ENCODE measurements at places on chromosomes 3 and 15. TPM values are rescaled to one million over a fixed set of nuclear protein-coding genes. Genes with fewer than 3 reads are reported as not detected.

ITIH4 gene
- 3.4 TPM for total RNA-seq

LSAMP gene
- total RNA-seq = 0.66 TPM

- no peaks in the 10 kb centered on the region for H3K36me3 ChIP-seq
- H3K4me1 ChIP-seq = no peaks in the 10 kb centered on the region
- H3K27me3 ChIP-seq = no peaks in the 10 kb centered on the region
- no peak overlapping the region for H3K4me3 ChIP-seq
- no peak overlapping the region for H3K27ac ChIP-seq
These were observed 2.9 kb downstream of the HDDC3 start for GRCh38 chr15:90929246-90930019.

GRCh38 chr3:134659391-134660045 is 8.7 kb upstream of the KY start:
- H3K4me1 ChIP-seq = no peaks in the 10 kb centered on the region
- H3K27me3 ChIP-seq = peaks cover 8% of the 10 kb centered on the region
- H3K27ac ChIP-seq = no peak overlapping the region
- H3K4me3 ChIP-seq = no peak overlapping the region
- peak; percentile 15 for DNase-seq

- no peak overlapping the region for H3K27ac ChIP-seq
- H3K36me3 ChIP-seq = no peaks in the 10 kb centered on the region
- DNase-seq = peak; percentile 46
- H3K4me3 ChIP-seq = no peak overlapping the region
These were observed 35.7 kb upstream of the ZNF770 start for GRCh38 chr15:35023804-35024203.

DNA sequence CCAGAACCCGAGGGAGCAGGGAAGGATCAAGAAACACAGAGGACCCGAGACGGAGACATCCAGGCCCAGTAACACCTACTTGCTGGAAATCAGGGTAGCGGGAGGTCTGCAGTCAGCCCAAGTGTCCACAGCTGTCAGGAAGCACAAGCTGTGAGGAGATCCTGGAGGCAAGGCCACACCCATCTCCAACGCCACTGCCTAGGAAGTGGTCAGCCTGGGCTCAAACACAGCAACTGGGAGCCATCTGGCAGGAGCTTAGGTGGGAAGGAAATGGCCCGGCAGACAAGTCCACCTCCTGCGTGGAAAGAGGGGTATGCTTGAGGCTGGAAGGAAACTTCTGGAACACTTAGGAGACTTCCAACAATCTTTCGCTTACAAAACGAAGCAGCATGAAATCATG is 407.1 kb downstream of the VPS13C start:
- DNase-seq = peak; percentile 41
- H3K27me3 ChIP-seq = no peaks in the 10 kb centered on the region
- H3K36me3 ChIP-seq = no peaks in the 10 kb centered on the region
- no peak overlapping the region for H3K27ac ChIP-seq

EIF1B gene
- 133 TPM for total RNA-seq

GRCh38 chr3:46953234-46954010 is 23.1 kb downstream of the CCDC12 start:
- no peak overlapping the region for H3K4me3 ChIP-seq
- no peak overlapping the region for H3K27ac ChIP-seq
- no peaks in the 10 kb centered on the region for H3K36me3 ChIP-seq
- DNase-seq = no peak
- H3K4me1 ChIP-seq = peaks cover 9% of the 10 kb centered on the region

DNA sequence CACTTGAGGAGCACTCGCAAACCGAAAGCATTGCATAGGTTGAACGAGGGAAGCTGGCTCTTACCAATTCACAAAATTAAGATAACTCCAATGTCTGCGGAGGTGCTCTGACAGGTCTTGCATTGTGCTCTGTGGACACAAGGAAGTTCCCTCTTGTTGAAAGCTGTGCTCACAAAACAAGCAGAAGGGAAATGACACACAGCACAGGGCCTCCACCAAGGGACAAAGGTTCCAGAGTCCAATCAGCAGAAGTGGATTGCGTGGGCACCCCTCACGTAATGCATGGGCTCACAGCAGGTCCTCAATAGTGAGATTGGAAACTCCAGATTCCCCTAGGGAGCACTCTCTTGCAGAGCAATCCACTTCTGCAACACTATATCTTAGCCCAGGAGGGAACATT is 89.9 kb downstream of the ATP10A start:
- H3K27ac ChIP-seq = no peak overlapping the region
- H3K4me1 ChIP-seq = peaks cover 6% of the 10 kb centered on the region
- DNase-seq = no peak
- no peak overlapping the region for H3K4me3 ChIP-seq
- no peaks in the 10 kb centered on the region for H3K36me3 ChIP-seq
- H3K27me3 ChIP-seq = no peaks in the 10 kb centered on the region

GRCh38 chr3:80550174-80550573 is 782.4 kb upstream of the ROBO1 start:
- no peak for DNase-seq
- H3K4me1 ChIP-seq = no peaks in the 10 kb centered on the region
- no peaks in the 10 kb centered on the region for H3K36me3 ChIP-seq
- no peaks in the 10 kb centered on the region for H3K27me3 ChIP-seq
- H3K27ac ChIP-seq = no peak overlapping the region

- DNase-seq = peak; percentile 81
- H3K4me3 ChIP-seq = peak overlapping the region; percentile 31
- no peaks in the 10 kb centered on the region for H3K36me3 ChIP-seq
- H3K27ac ChIP-seq = no peak overlapping the region
- H3K4me1 ChIP-seq = peaks cover 10% of the 10 kb centered on the region
- H3K27me3 ChIP-seq = no peaks in the 10 kb centered on the region
These were observed 151.3 kb downstream of the XXYLT1 start for GRCh38 chr3:195119461-195120266.

- no peaks in the 10 kb centered on the region for H3K36me3 ChIP-seq
- H3K27ac ChIP-seq = no peak overlapping the region
- no peak overlapping the region for H3K4me3 ChIP-seq
These were observed 43.2 kb upstream of the FAM107A start for GRCh38 chr3:58620421-58620820.

IFT80 gene
- 22.6 TPM for total RNA-seq

GRCh38 chr3:140440446-140440845 is 237.4 kb upstream of the TRIM42 start:
- H3K4me1 ChIP-seq = no peaks in the 10 kb centered on the region
- no peak overlapping the region for H3K4me3 ChIP-seq
- H3K36me3 ChIP-seq = no peaks in the 10 kb centered on the region

OSTN gene
- 0.09 TPM for total RNA-seq

ACP3 gene
- total RNA-seq = 0.17 TPM

CPNE9 gene
- total RNA-seq = 3.8 TPM

- no peak overlapping the region for H3K4me3 ChIP-seq
- H3K36me3 ChIP-seq = peaks cover 15% of the 10 kb centered on the region
- H3K4me1 ChIP-seq = peaks cover 12% of the 10 kb centered on the region
These were observed 149.8 kb downstream of the APBA2 start for GRCh38 chr15:29035336-29036285.

TLNRD1 gene
- 19.3 TPM for total RNA-seq

AZI2 gene
- total RNA-seq = 36.7 TPM

DNA sequence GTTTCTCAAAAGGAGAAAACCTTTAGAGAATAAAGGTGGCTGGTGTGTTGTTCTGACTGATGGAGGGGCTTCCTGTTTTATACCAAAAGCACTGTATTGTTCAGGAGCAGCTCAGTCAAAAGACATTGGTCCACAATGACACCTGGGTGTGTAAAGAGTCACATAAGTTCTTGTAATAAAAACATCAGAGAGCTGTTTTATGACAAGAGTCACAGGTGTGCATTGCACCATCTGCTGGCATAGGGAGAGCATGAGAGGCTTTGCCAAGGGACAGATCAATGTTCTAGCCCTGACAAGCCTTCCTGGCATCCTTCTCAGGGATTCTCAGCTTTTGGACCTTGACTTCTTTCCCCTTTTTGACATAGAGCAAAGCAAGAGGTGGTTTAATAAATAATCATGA is 20.4 kb downstream of the ARPP21 start:
- H3K4me3 ChIP-seq = no peak overlapping the region
- no peak overlapping the region for H3K27ac ChIP-seq
- H3K4me1 ChIP-seq = no peaks in the 10 kb centered on the region
- H3K36me3 ChIP-seq = no peaks in the 10 kb centered on the region

SAMMSON gene
- not detected for total RNA-seq

DGKG gene
- not detected for total RNA-seq

DNA sequence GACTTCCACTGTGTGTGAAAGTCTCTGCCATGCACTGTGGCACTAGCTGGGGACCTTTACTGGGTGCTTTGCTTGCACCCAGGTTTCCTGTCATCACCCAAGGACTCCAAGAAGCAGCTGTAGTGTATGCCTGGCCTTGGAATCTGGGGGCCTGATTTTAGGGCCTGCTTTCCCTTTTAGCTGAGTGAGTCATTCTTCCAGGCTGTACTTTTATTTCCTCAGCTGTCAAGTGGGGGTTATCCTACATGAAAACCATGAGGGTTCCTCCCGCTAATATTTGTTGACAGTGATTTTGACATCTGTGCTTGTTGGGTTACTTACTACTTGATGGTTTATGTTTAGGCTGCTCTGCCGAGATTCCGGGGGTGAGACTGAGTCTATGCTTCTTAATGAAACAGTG is 18.5 kb downstream of the GORASP1 start:
- no peak overlapping the region for H3K4me3 ChIP-seq
- H3K4me1 ChIP-seq = no peaks in the 10 kb centered on the region
- H3K27ac ChIP-seq = no peak overlapping the region
- peaks cover 15% of the 10 kb centered on the region for H3K36me3 ChIP-seq
- no peak for DNase-seq
- no peaks in the 10 kb centered on the region for H3K27me3 ChIP-seq

DNA sequence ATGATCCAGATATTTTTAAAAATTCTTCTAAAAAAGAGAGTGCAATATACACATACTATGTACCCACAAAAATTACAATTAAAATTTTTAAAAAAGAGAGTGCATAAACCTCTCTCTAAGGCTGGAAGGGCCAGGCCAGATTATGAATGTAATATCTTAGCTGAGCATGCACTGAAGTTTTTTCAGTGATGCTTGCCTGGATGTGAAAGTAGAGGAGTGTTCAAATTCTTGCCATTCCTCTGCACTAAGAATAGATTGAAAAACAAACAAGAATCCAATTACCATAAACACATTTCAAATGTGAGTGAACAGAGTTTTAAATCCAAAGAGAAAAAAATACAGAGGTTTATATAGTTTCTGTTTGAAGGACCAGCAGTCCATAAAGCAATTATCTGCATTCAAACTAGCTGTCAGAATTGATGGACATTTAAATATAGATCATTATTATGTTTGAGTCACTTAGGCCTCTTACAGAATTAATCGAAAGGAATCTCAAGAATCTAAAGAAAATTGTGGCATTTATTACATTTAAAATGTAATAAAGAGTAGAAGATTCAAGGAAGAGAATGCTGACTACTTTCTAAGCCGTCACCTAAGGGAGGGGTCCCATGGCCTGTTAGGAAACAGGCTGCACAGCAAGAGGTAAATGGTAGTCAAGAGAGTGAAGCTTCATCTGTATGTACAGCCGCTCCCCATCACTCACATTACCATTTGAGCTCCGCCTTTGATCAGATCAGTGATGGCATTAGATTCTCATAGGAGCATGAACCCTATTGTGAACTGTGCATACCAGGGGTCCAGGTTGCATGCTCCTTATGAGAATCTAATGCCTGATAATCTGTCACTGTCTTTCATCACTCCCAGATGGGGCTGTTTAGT is 159.3 kb upstream of the MDFIC2 start:
- DNase-seq = no peak
- H3K27me3 ChIP-seq = no peaks in the 10 kb centered on the region
- peaks cover 7% of the 10 kb centered on the region for H3K4me1 ChIP-seq
- H3K4me3 ChIP-seq = no peak overlapping the region
- H3K36me3 ChIP-seq = peaks cover 10% of the 10 kb centered on the region

AP3B2 gene
- 9.8 TPM for total RNA-seq

XCR1 gene
- total RNA-seq = not detected

DAZL gene
- total RNA-seq = 21.7 TPM

GRCh38 chr3:100002599-100003350 is 111.5 kb downstream of the FILIP1L start:
- no peak for DNase-seq
- H3K27me3 ChIP-seq = no peaks in the 10 kb centered on the region
- no peaks in the 10 kb centered on the region for H3K36me3 ChIP-seq
- H3K4me1 ChIP-seq = peaks cover 4% of the 10 kb centered on the region

DNA sequence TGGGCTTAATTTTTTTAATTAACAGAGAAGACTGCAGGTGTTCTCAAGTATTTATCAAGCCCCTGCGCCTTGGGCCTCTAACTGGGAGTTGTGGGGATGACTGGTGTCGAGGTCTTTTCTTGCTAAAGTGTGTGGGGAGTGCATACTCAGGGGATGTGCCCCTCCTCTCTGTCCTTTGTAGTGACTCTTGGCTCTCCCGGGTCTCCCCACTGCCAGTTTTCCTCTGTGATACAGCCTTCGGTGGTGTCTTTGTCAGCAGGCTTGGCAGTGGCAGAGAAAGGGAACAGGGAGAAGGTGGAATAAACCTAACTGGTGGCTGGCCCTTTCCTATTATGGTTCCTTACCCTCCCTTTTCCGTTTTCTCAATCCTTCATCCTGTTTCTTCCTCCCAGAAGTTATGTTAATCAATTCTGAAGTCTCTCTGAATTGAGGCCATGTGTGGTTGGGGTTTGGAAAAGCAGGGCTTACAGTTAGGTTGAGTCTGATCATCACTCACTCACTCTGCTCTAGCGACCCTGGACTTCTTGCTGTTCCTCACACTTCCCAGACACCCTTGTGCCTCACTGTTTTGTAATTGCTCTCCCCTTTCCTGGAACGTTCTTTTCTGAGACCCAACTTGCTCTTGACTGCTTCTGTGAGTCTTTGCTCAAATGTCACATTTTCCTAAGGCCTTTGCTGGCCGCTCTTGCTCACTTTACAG is 158.1 kb downstream of the PTPRG start:
- no peaks in the 10 kb centered on the region for H3K27me3 ChIP-seq
- peaks cover 4% of the 10 kb centered on the region for H3K36me3 ChIP-seq
- H3K4me1 ChIP-seq = peaks cover 12% of the 10 kb centered on the region
- H3K27ac ChIP-seq = peak overlapping the region; percentile 25

DNA sequence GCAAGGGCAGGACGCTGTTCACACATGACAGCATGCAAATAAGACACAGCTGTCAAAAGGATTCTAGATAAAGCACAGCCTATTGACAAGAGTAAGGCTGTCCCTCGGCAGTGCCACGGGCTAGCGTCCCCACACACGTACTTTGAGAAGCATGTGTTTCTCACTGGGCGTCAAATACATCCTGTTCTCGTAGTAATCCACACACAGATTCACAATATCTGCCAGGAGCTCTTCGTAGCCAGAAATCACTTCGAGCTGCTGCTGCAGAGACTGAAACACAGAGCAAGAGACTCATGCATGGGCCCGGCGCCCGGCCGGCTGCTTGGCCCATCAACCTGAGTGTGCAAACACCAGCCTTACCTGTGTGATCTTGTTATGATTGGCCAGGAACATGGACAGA is 41.1 kb downstream of the CYFIP1 start:
- H3K36me3 ChIP-seq = peaks cover 14% of the 10 kb centered on the region
- DNase-seq = no peak
- H3K27me3 ChIP-seq = no peaks in the 10 kb centered on the region
- no peak overlapping the region for H3K4me3 ChIP-seq

GRCh38 chr3:42803414-42804105 is 730 bp downstream of the HIGD1A start:
- DNase-seq = peak; percentile 43
- peaks cover 2% of the 10 kb centered on the region for H3K4me1 ChIP-seq
- peak overlapping the region; percentile 94 for H3K4me3 ChIP-seq
- H3K27ac ChIP-seq = no peak overlapping the region

PLCL2 gene
- 32.1 TPM for total RNA-seq

BCL2A1 gene
- not detected for total RNA-seq

MDFIC2 gene
- not detected for total RNA-seq
